ENCODE measurements at places on chromosomes 16 and 17.

DNA sequence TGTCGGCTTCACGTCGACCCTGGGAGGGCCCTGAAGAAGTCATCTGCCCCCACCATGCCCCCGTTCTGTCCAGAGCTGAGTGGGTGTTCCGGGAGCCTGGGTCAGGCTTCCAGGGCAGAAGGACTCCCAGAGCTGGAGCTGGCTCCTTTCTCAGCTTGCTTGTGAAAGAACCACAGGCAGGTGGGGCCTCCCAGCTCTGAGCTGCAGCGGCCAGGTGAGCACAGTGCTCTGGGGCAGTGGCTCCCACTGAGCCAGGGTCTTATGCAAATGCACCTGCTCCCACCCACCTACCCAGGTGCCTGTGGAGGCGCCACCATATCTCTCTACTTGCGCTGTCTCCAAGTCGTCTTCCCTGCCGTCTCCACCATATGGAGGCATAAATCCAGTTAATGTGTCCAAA lies 140.0 kb upstream of the RPL38 start:
- DNase-seq: no peak

DNA sequence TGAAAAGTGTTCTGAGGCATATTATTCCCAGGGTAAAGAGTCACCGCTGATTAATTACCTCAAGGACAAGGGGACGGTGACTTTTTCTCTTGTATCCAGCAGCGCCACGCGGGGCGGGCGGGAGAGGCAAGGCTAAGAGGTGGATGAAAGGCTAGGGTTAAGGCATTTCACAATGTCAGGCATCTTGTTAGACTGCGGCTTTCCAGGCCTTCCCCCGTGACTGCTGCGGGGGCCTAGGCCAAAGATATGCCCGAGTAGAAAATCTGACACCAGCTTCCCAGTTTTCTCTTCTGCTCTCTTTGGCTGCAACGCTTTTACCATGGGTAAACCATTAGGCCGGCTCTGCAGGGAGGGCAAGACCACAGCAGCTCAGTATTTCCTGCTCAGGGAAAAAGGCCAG lies 698.2 kb downstream of the MAF start:
- DNase-seq: no peak

DNA sequence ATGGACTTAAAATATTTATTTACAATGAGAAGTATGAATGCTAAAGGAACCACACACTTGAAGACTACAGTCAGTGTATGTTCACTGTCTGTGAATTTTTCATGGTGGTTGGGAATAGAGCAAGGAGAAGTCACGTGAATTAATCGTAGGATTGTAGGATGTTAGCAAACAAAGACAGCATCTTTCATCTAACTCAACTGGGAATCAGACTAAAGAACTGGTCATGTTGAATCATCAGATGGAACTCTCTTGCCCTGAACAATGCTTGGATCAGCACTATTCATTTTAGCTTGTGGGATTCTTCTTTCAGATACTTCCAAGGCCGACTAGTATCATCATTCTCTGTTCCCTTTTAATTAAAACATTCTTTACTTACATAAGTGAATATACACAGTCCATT lies 18.1 kb downstream of the KCNJ2 start:
- no peak for DNase-seq

DNA sequence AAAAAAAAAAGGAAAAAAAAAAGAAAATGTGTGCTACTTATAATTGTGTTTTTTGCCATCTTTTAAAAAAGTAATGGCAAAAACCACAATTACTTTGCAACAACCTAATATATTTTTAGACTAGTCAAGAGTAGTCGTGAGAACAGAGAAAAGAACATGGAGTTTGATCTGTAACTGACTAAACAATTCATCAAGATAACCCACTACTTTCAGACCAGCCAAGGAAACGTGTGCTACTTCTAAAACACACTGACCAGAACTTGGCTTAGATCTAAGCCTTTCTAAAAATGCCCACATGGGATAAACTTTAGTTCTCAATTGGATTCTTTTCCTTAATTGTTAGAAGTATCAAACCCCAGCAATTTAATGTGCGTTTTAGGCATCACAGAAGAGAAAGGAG lies 616 bp downstream of the PECAM1 start:
- DNase-seq: no peak

- no peak for DNase-seq
Observed at GRCh38 chr16:70151941-70152509, 21.6 kb upstream of the CLEC18C start.

- DNase-seq: no peak
Observed at GRCh38 chr16:79430191-79430678, 170.3 kb downstream of the MAF start.

GRCh38 chr17:74597069-74597790 lies 5.1 kb upstream of the CD300LD start:
- DNase-seq: no peak

DNA sequence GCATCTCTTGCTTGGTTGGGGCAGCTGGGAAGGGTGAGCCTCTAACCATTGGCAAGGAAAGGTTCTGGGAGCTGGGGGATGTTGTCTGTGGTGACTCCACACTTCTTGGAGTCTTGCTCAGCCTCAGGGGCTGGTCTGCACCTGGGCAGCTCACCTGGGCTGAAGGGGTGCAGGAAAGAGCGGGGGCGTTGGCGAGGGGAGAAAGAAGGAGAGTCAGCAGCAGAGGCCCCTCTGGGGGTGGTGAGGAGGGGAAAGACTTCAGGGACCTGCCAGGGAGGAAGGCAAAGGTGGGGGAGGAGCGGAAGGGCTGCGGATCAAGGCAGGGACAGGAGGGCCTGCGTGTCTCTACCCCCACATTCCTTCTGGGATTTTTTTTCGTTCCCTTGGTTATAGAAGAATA lies 47.7 kb downstream of the CCDC42 start:
- no peak for DNase-seq

DNA sequence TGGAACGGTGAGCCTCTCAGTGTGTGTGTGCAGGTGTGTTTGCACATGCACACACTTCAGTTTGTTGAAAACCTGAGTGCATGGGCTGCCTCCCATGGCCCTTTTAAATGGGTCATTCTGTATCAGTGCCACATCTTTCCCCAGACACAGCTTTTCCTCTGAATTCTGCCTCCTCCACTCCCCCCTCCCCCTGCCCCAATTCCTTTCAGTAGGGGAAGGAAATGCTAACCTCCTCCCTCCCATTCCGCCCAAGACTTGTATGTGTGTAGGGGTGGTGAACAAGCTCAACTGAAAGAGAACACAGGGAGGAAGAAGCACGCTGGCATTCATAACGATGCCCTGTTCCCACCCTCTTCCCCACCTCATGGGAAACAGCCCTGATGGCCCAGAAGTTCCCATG lies 34.3 kb downstream of the C17orf75 start:
- no peak for DNase-seq

DNA sequence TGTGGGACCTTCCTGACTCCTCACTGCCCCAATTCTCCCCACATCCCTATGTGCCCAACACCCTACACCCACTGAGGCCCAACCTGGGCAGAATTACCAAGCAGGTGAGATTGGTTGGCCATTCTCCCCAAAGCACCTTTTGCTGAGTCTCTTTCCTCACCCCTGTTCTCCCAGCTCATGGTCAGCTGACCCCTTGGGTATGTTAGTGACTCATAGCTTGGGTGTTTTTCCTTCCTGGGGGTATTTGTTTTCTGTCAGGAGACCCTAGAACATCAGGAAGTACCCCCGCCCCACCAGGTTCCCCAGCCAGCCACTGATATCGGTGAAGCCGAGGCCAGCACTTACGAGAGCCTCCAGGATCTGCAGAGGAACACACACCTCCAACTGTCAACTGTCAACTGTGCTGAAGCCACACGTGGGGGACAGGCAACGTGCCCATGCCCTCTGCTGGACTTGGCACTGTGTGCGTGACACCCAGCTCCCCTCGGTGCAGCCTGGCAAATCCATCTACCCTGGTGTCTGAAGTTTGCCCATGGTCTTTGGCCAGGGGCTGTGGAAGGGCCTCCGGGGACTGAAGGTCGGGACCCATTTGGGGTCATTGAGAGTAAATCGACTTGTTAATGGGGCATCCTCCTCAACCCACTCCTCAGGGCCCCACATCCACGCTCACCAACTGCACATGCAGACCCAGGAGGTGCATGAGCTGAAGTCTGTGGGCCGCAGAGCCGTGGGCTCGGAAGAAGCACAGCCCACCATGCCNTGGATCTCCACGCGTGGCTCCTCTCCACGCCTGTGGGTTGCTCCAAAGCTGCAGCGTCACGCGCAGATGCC lies 53.1 kb downstream of the METRNL start:
- DNase-seq: no peak

GRCh38 chr16:56767024-56767423 lies 37.1 kb downstream of the NUP93 start:
- DNase-seq: no peak

- no peak for DNase-seq
Observed at GRCh38 chr17:57788725-57789124, 43.6 kb upstream of the CCDC182 start.

GRCh38 chr17:7673239-7673638 lies 14.1 kb downstream of the TP53 start:
- no peak for DNase-seq

GRCh38 chr17:40086150-40087044 lies 14.0 kb downstream of the NR1D1 start:
- no peak for DNase-seq

- no peak for DNase-seq
Observed at GRCh38 chr16:89097392-89097772, 3.7 kb downstream of the ACSF3 start.

DNA sequence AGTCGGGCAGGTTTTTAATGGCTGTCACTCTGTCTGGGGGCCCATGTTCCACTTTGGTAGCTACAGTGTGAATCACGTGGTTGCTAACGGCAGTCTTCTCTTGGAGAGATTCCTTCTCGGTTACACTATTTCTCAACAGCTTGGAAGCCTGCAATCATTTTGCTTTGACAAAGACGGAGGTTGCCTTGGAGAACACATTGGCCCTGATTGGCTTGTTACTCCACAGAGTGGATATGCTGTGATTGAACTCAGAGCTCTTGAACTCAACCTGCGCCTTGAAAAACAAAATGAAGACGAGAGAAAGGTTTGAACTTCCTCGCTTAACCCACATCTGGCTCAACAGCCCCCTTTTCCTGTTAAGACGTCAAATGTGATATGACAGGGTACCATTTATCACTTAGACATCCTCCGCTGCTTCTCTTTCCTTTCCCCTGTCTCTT lies 218.9 kb downstream of the MAF start:
- DNase-seq: no peak

DNA sequence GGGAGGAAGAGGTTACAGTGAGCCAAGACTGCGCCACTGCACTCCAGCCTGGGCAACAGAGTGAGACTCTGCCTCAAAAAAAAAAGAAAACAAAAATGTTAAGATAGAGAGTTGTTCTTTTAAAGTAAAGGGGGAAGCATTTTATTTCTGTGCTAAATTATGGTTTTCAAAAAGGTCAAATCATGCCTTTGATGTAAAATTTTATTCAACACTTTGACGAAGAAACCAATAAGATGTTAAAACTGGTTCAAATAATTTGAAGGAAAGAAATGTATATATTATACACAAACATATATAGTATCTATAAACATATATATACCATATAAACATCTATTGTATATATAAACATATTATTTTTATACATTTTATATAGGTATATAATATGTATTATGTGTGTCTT lies 43.4 kb upstream of the RPH3AL start:
- DNase-seq: no peak

- DNase-seq: no peak
Observed at GRCh38 chr16:28882551-28883160, 4.4 kb downstream of the ATP2A1 start.

- DNase-seq: no peak
Observed at GRCh38 chr17:2713881-2714280, 2.3 kb upstream of the CLUH start.

- DNase-seq: no peak
Observed at GRCh38 chr17:1590747-1591473, 28.3 kb upstream of the PITPNA start.

GRCh38 chr17:79066963-79067362 lies 7.7 kb upstream of the ENGASE start:
- DNase-seq: no peak

DNA sequence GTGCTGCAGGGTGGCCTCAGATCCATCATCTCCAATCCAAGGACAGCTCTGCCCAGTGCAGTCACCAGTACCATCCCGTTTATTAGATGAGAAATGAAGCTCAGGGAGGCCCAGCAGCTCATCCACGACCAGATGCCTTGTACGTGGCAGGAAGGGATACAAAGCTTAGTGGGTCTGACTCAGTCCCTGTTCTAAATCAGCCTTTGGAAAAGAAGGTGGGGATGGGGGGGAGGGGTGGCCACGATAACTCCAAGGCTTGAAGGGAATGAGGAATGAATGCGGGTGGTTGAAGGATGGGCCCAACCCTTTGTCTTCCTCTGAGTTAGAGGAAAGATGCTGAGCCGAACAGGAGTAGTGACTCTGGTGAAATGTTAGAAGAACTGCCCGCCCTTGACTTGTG lies 25.8 kb downstream of the LLGL2 start:
- no peak for DNase-seq

DNA sequence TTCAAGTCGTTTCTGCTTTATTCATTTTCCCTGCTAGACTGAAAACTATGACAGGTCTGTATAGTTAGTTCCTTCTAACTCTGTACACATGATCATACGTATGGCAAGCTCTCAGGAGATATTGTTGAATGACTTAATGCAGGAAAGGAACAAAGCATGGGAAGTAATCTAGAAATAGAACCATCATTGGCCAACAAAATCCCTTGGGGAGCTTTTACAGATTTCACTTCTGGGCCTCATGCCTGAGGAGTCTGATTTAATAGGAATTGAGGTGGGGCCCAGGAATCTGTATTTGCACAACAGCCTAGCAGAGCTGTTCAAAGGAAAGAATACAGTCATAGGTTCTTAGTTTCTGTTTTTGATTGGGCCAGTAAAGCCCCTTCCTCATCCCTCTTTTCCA lies 229.2 kb downstream of the MAP2K6 start:
- no peak for DNase-seq

DNA sequence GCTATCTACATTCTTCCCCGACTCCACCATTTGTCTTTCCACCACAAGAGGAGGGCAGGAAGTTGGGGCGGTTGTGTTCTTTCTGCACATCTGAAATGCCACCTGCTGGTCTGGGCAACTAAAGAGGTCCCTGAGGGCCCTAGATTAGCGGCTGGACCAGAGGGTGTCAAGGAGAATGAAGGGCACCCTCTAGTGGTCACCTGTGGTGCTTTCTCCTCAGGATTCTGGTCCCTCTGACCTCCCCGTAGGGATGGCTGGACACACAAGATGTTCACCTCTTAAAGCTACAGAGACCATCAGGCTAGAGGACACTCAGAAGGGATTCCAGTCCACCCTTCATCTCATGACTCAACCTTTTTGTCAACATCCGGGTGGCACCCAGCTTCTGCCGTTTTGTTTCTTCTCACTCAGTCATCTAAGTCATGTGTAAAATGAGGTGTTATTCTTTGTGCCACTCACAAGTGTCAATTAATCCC lies 2.9 kb upstream of the SCIMP start:
- no peak for DNase-seq

- DNase-seq: no peak
Observed at GRCh38 chr16:80056324-80056723, 455.8 kb upstream of the MAF start.

Measured in AG04450 (cell line).